ENCODE measurements at places on chromosomes 16 and 17.

DNA sequence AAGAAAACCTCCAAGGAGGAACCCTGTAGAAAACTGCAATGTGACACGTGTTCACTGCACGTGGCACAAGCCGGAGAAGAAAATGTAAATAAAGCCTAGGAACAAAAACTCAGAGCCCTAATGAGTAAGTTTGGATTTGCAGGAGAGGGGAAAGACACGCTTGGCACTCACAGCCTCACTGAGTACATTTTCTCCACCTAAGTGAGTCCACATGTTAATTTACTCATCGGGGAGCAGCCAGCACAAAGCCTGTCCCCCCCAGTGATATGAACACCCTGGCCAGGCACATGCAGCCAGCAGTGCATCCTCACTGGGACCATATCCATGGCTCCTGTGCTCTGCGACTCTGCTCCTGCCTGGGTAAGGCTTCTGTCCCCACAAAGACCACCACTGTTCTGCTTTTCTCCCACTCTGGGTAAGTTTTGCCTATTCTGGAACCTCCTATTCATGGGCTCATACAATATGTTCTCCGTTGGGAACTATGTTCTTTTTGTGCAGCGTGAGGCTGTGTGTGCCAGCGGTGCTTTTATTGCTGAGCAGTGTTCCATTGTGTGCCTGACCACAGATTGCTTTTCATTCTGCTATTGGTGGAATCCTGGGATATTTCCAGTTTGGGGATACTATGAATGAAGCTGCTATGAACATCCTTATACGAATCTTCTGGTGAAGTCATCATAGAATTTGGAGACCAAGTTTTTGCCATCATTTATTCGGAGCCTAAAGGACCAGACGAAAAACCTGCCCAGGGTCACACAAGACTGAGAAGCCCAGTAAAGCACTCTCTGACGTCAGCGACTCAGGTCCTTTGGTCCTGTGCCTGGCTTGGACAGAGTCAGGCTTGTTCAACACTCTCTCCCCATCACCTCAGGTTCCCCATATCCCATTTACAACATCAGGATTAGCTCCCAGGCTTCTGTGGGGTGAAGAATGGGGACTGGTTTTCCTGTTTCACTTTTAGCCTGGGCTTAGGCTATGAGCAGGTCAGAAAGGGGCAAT lies 53.3 kb downstream of the RNF112 start:
- DNase-seq = no peak

DNA sequence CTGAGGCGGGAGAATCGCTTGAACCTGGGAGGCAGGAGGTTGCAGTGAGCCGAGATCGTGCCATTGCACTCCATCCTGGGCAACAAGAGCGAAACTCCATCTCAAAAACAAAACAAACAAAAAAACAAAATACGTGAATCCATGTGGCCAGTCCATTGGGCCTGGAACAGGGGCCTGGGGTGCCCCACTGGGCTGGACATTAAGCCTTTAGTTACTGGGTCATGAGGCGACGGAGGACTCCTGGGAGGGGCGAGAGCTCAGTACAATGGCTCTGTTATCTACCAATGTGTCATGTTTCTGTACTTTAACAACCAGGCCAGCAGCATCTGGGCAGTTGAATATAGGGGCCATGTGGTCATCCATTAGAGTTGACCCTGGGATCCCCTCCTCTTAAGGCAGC lies 18.9 kb upstream of the CLEC18A start:
- DNase-seq = no peak

- no peak for DNase-seq
Measured at GRCh38 chr16:50718061-50718760, 23.7 kb upstream of the CYLD start.

DNA sequence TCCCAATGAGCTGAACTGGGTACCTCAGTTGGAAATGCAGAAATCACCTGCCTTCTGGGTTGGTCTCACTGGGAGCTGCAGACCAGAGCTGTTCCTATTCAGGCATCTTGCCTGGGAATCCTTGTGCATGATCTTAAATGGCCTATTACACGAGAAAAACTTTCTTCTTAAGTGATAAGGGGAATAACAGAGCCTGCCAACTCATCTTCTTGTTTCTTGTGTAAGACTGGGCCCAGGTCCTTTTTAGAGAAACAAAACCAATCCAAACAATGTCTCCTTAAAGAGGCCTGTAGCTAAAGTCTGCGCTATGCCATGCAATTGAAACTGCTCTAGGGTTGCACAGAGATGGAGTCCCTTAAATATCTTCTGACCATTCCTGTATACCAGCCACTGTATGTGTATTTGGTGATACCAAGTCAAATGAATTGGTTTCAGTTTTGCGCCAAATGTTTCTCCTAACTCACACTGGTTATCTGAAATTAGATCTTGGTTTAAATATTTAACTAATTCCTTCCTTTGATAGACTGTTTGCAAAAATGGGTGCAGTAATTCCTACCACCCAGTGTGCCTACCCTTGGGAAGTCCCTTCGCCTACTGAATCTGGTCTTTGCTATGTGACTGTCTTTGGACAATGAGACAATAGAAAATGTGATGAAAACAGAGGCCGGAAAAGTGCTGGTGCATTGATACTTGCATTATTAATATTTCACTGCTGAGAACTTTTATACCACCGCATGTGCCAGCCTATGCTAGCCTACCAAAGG lies 6.5 kb upstream of the CCL23 start:
- no peak for DNase-seq

GRCh38 chr16:15642557-15643047 lies 352 bp downstream of the MARF1 start:
- DNase-seq = peak; percentile 69

- DNase-seq = no peak
Measured at GRCh38 chr17:17555906-17556305, 35.6 kb downstream of the PEMT start.

DNA sequence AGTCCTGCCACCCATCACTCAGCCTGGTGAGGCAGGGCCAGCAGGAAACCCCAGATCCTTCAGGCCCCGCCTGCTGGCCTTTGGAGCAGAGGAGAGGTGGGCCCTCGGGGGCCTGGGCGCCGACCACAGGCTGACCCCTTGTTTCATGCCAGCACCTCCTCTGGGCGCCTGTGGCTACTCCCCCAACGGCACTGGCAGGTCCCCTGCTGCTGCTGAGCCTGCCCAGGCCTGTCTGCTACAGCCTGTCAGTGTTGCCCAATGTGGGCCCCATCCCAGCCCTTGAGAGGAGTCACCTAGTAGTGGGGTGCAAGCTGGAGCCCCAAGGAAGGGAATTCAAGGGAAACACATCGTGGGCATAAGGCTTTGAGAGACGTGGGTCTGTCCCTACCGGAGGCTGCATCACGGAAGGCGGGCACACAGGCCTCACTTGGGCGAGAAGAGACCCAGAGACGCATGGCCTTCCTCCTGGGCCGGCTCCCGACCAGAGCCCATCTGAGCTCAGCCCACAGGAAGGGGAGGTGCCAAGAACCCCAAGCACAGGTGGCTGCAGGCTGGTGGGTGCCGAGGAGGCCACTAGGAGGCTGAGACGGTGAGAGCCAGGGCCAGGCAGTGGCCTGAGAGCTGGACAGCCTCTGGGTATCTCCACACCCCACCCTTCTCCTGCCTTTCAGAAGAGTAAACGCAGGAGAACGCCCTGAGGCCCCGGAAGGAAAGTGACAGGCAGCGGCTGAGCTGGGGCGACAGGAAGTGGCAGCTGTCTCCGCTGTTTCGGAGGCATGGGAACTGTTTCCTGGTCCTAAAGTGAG lies 8.0 kb upstream of the FASN start:
- DNase-seq = no peak

GRCh38 chr17:8670421-8670820 lies 39.9 kb upstream of the MYH10 start:
- DNase-seq = no peak

- DNase-seq = no peak
Measured at GRCh38 chr17:75614006-75614405, 19.2 kb upstream of the SMIM5 start.

- DNase-seq = no peak
Measured at GRCh38 chr16:22216191-22216831, 10.2 kb downstream of the EEF2K start.

DNA sequence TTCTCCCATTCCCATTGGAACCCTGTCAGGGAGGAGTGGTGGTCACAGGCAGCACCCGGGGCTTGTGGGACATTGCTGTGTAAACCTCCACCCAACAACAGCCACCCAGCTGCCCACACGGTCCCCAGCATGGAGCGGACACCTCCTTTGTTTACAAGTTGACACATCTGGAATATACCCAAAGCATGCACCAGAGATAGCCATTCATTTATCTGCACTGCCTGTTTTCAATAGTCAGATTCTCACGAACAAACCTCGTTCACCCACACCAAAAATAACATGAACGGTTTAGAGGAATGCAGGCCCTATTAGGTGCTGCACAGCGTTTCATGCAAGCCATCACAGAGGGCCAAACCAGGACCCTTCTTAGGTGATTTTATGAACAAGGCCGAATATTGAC lies 244.8 kb downstream of the FOXL1 start:
- no peak for DNase-seq

GRCh38 chr17:2433696-2434095 lies 32.8 kb upstream of the MNT start:
- no peak for DNase-seq

DNA sequence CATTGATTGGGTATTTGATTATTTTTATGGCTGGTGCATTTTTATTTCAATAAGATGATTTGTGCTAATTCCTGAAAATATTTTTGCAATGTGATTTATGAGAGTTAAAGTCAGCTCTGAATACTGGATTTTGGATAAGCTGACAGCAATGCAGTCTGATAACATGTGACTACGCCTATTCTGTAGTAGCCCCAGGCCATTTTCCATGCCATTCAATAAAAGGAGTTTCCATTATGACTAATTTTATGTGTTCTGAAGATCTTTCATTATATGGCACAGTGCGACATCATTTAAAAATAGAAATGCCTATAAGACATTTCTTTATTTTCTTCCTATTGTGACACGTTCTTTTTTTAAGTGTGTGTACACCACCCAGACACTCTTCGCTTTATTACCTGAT lies 46.3 kb downstream of the KCNJ2 start:
- DNase-seq = no peak

GRCh38 chr16:48542966-48543365 lies 67.0 kb downstream of the N4BP1 start:
- DNase-seq = no peak

DNA sequence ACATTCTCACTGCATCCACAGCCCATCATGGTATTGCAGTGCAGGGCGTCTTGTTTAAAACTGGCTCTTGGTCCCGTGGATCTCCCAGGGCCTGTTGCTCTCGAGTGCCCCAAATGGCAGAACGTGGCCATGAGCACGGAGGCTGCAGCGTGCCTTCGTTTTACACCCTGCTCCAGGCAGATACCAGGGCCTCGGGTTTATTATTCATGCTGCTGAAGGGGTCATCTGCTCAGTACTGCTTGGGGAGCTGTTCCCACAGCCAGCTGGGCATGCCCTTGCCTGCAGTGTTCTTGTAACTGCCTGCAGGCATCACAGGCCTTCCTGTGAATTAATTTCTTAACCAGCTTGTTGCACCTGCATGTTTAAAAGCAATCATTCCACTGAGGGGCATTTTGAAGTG lies 129.7 kb upstream of the CHMP6 start:
- peak; percentile 25 for DNase-seq

- DNase-seq = no peak
Measured at GRCh38 chr17:30422171-30422570, 43.4 kb downstream of the CPD start.

- no peak for DNase-seq
Measured at GRCh38 chr17:8611619-8612298, 18.8 kb downstream of the MYH10 start.

- no peak for DNase-seq
Measured at GRCh38 chr16:49200223-49200820, 81.3 kb downstream of the CBLN1 start.

GRCh38 chr17:19311016-19311415 lies 51.5 kb downstream of the B9D1 start:
- DNase-seq = no peak

Data from T follicular helper cell (primary cell).